CD4-positive, CD25-positive, alpha-beta regulatory T cell (primary cell): ENCODE measurements at places on chromosomes 11 and 22. TPM values are rescaled to one million over a fixed set of nuclear protein-coding genes. Genes with fewer than 3 reads are reported as not detected.

Gene RELA
- total RNA-seq, result 295 TPM

DNA sequence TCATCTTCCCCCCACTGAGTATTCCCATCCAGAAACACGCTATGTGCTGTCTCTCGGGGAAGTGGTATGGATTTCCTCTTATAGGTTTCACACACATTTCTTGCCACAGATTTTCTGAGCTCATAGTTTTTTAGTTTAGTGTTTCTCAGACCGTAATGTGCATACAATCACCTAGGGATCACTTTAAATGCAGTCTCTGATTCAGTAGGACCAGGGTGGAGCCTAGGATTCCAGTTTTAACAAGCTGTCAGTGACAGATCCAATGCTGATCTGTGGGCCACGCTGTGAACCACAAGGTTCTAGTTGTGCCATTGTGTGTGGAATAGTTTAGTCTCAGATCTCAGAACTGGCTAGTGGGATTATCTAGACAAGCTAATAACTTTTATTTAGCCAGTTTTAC is 23.7 kb upstream of the CXCR5 start:
- H3K4me3 ChIP-seq, result no peak overlapping the region
- DNase-seq, result no peak
- no peaks in the 10 kb centered on the region for H3K4me1 ChIP-seq
- H3K36me3 ChIP-seq, result no peaks in the 10 kb centered on the region

GRCh38 chr11:61611309-61611708 is 30.4 kb upstream of the SYT7 start:
- H3K36me3 ChIP-seq, result no peaks in the 10 kb centered on the region
- no peak overlapping the region for H3K4me3 ChIP-seq
- no peak for DNase-seq
- no peaks in the 10 kb centered on the region for H3K4me1 ChIP-seq
- no peaks in the 10 kb centered on the region for H3K27me3 ChIP-seq
- H3K27ac ChIP-seq, result no peak overlapping the region

DNA sequence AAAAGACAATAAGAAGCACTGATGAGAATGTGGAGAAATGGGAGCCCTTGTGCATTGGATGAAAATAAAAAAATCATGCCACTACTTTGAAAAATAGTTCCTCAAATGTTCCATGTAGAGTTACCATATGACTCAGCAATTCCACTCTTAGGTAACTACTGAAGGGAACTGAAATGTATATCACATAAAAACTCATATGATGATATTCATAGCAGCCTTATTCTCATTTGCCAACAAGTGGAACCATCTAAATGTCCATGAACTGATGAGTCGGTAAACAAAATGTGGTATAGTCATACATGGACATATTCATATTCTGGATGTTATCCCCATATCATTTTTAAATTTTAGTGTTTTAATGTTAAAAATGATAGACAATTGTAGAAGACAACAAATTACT is 3.5 kb downstream of the KRTAP5-9 start:
- H3K27ac ChIP-seq, result no peak overlapping the region
- no peak overlapping the region for H3K4me3 ChIP-seq
- no peaks in the 10 kb centered on the region for H3K4me1 ChIP-seq
- DNase-seq, result no peak
- H3K36me3 ChIP-seq, result no peaks in the 10 kb centered on the region

DNA sequence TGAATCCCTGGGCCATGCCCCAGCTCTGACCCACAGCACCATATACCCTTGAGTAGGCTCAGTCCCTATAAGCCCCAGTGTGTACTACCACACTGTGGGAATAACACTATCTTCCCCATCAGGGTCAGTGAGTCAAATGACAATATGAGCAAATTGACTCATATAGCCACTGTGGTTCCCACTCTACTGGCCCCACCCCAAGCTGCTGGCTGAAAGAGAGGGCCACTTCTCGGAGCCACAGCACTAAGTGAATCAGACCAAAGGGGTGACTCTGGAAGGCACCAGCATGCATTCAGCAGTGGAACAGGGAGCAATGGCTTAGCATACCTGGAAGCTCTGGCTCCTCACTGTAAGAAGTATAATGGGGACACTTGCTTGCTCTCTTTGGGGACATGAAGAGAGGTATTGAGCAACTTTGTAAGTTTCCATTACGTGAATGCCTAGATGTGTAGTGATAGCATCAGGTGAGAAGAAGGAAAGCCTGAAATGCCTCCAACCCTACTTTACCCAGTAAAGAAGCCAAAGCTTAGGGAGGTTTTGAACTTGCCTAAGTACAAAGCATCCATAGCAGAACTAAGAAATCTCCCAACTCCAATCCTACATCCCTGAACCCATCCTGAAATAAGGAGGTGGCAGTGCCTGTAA is 13.5 kb downstream of the CD59 start:
- peaks cover 28% of the 10 kb centered on the region for H3K36me3 ChIP-seq
- no peaks in the 10 kb centered on the region for H3K4me1 ChIP-seq
- no peaks in the 10 kb centered on the region for H3K27me3 ChIP-seq
